ENCODE measurements at places on chromosomes 5 and 9.

GRCh38 chr9:69719983-69720382, 39.8 kb downstream of the PTAR1 start:
- no peak for DNase-seq

DNA sequence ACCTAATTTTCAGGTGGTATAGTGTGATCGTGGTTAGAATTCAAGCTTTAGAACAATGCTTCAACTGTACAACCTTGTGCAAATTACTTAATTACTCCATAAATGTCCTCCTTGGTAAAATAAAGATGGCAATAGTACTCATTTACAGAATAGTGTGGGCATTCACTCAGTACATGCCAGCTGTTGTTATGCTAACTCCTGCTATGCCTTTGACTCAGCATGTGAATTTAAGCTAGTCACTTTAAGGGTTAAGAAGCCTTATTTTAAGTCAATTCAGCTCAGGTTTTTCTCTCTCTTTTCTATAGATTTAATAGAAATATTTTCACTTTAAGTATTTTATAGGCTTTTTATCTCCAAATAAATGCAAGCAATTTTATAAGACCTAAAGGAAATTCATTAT, 335.6 kb upstream of the ITGA1 start:
- DNase-seq: no peak

- DNase-seq: no peak
Observed at GRCh38 chr5:128403333-128403732, 134.7 kb downstream of the FBN2 start.

DNA sequence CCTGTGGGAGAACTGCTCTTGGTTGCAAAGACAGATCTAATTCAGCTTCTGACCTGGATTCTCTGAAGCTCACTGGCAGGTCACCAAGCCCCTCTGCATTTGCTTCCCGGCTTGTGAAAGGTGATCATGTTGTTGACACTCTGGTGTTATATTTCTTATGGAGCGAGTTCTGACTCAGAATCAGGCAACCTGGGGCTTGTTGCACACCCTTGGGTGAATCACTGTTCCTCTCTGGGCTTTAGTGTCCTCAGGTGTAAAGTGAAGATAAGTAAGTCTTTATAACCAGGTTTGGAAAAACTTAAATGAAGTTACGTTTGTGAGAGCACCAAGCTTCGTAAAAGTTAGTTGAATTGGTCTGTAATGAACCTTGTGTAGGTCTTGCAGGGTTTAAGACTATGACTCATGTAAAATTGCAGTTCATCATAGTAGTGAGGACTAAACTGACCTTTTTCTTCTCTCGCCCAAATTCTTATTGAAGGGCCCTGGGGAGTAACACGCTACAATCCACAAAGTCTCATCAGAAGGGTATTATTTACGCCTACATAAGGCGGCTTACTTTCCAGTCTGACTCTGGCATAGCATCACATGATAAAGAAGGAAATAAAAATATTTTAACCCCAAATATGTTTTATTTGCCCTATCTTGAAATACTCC, 218.6 kb downstream of the TMEM38B start:
- no peak for DNase-seq
